ACHN (cell line): ENCODE measurements at places on chromosomes 11 and 22.

DNA sequence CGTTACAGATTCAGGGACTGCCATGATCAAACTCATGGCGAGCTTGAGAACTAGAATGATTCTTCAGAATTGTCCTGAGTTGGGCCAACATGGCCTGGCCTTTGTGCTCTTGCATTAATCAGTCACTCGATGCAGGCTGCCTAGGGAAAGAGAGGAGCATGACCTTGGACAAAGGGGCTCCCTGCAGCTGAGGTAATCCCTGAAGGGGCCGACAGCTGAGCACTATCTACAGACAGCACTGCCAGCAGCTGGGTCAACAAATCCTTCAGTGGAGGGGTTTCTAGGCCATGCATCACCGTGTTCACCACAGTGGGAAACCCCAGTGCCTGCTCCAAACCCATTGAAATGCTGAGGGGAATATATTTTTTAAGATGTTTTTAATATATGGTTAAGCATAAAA lies 159.5 kb upstream of the POU2AF2 start:
- no peak for DNase-seq

GRCh38 chr22:20194681-20195593 lies 44.1 kb upstream of the CCDC188 start:
- no peak for DNase-seq

GRCh38 chr11:1632053-1632714 lies 2.6 kb downstream of the KRTAP5-5 start:
- DNase-seq, result no peak

DNA sequence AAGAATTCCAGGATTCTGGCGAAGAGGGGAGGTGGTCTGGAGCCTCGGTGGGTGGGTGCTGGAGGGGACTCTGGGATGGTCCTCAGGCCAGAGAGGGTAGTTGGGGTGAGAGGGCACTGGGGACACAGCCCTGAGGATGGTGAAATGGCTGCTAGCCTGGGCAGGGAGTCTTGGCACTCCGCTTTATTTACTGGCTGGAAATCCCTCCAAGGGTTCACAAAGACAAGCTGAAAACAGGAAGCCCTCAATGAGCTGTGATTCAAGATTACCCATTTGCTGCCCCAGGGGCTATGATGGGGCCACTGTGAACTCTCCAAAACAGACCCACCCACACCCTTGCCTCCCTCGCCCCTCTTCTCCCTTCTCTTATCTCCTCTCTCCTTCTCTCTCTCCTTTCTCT lies 71.9 kb downstream of the FBXO7 start:
- no peak for DNase-seq

DNA sequence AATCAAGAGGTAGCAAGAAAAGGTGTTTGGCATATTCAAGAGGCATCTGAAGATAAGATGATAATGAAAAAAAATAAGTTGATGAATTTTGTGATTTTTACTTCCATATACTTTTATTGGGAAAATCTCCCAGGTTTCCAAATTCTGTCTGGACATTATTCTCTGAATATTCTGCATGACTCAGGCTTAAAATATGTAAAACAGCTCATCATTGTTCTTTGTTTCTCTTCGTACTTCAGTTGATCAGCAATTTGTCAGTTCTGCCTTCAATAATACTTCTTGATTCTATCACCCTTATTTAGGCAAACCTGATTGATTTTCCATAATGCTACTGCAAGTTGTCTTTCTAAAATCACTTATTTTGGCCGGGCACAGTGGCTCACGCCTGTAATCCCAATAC lies 30.2 kb downstream of the GTF2H1 start:
- no peak for DNase-seq

- no peak for DNase-seq
Measured at GRCh38 chr22:24201681-24202614, 20.7 kb downstream of the SUSD2 start.

DNA sequence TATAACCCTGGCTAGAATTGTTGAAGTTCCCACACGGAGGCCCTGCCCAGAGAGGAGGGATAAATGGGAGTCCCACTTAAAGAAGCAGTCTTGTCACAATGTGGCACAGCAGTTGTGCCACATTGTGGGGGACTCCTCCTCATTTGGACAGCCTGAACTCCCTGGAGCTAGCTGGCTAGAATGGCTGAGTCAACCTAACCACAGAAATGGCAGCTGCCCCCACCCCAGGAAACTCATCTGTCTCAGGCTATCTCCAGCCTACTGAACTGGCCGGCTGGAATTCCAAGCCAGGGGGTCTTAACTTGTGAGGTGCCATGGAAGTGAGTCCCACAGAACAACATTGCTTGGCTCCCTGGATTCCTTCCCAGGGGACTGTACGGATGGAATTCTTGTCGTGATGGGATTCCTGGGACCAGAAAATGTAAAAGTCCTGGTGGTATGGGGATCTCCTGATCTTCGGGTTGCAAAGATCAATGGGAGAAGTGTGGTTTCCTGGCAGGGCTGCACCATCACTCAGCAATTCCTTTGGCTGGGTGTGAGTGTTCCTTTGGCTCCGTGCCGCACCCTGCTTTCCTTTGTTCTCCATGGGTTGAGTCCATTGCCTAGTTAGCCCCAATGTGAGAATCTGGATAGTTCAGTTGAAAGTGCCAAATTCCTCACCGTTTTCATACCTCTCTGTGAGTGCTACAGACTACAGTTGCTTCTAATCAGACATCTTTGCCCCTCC lies 791.2 kb upstream of the FAT3 start:
- no peak for DNase-seq

DNA sequence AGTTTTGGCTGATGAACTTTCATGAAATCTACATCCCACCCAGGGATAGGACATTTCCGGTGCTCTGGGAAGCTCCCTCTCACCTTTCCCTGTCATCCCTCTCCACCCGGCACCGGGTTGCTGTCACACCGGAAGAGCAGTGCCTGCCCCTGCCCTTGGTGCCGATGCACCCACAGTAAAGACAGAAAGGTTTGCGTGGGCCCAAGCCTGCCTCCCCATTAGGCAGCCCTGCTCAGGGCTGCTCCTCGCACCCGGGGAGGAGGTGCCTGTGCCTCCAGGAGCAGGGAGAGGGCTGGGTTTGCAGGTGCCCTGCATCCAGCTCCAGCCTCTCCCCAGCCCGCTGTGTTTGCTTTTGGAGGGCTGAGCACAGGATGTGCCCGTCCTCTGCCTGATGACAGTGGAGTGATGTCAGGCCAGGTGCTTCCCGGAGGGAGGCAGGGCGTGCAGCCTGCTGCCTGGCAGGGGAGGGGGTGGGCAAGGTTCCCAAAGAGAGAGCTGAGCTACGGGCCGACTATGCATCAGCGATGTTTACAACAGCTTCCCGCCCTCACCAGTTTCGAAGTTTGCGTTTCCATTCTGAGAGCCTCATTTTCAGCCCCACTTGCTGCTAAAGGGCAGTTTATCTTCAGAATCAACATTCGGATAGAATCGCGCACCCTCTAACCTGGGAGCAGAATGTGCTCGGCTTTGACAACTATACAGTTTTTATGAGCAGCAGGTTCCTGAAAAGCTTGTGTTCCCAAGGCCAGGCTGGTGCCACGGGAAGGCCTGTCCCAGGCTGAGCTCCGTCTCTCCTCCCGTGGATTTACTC lies 83.2 kb upstream of the CLDN5 start:
- DNase-seq, result no peak

GRCh38 chr22:44963832-44964721 lies 45.7 kb downstream of the PHF21B start:
- no peak for DNase-seq

DNA sequence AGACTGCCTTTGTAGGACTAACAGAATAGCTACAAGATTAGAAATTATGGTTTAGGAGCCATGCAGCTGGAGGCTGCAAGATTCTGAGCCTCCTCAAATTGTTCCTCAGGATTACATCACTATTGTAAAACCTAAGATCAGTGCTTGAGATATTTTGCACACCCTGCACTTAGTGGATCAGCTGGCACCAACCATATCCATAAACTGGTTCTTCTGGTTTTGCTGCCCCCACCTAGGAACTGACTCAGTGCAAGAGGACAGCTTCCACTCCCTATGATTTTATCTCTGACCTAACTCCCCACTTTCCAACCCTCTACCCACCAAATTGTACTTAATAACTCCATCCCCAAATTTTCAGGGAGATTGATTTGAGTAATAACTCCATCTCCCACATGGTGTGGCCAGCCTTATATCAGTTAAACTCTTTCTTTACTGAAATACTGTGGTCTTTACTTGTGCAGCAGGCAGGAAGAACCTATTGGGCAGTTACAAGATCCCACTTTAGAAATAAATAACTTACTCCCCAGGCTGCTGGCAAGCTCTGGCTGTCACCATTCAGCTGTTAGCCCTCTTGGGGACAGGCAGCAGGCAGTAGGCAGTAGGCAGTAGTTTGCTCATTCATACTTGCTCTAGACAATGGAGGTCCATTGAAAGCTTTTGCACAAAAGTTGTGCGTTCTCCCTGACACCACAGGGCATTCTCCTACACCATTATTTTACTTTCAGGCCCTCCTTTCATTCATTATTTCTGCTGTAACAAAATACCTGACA lies 119.0 kb downstream of the SLC17A6 start:
- DNase-seq, result no peak

- no peak for DNase-seq
Measured at GRCh38 chr11:2540992-2541680, 96.3 kb downstream of the KCNQ1 start.

GRCh38 chr22:36154423-36154945 lies 6.1 kb downstream of the APOL3 start:
- no peak for DNase-seq

DNA sequence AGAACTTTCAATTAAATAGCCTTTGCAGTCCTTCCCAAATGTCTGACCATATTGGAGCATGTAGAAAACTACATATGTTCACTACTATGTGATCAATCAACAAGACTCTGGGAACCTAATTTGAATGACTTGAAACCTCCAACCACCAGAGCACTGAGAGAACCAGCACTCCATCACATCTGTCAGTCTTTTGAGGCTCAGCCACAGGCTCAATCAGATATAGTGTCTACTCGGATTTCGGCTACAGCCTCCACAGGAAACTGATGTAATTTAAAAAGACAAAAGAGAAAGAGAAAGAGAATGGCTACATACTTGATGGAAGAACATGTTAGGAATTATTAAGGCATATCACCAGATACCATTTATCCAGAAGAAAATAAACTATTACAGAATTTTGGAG lies 859.0 kb downstream of the FAM181B start:
- no peak for DNase-seq

- DNase-seq, result no peak
Measured at GRCh38 chr11:78651136-78651775, 76.6 kb upstream of the NARS2 start.

DNA sequence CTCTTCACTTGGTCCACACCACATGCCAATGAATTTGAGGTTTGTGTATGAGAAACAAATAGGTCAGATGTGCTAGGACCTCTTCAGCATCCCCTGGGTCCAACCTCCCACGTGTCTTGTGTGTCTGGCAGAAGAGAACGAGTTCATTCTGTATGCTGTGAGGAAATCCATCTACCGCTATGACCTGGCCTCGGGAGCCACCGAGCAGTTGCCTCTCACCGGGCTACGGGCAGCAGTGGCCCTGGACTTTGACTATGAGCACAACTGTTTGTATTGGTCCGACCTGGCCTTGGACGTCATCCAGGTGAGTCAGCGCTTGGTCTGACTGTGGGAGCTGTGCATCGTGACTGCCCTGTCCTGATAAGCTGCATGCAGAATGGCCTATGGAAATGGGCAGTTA lies 101.0 kb upstream of the SORL1-AS1 start:
- DNase-seq, result no peak

- DNase-seq, result no peak
Measured at GRCh38 chr11:110076371-110076965, 16.7 kb upstream of the ZC3H12C start.

DNA sequence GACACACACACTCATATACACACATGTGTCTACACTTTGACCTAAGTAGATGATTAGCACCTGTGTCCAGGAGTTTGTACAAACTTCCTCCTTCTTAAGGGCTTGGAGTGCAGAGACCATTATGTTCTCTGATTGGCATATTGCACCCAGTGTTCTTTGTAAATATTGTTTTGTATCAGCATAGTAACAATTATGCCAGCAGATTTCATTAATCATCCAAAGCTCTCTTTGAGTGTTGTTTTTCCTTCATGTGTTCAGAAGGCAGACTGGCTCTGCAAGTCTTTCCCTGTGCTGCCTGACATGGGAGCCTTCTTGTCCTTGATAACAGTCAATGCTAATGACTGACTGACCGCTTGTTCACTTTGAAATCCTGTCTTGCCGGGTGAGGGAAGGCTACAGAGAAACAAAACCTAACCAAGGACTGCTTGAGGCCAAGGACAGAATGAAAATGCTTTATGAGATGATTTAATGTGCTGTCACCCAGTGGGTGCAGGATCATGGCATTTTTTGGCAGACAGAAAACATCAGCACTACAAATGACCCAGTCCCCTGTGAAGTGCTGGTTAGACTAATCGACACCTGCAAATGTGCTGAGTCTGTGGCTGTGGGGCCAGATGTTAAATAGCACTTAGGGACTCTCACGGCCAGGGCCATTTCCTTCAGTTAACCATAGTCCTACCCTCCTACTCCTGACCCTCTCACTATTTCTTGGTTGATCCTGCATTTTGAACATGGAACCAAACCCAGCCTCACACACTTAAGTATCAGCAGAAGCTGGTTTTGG lies 6.6 kb upstream of the BARX2 start:
- no peak for DNase-seq

- no peak for DNase-seq
Measured at GRCh38 chr22:41106122-41106968, 14.0 kb downstream of the EP300 start.

GRCh38 chr11:103070142-103070541 lies 21.8 kb downstream of the DCUN1D5 start:
- DNase-seq, result no peak

DNA sequence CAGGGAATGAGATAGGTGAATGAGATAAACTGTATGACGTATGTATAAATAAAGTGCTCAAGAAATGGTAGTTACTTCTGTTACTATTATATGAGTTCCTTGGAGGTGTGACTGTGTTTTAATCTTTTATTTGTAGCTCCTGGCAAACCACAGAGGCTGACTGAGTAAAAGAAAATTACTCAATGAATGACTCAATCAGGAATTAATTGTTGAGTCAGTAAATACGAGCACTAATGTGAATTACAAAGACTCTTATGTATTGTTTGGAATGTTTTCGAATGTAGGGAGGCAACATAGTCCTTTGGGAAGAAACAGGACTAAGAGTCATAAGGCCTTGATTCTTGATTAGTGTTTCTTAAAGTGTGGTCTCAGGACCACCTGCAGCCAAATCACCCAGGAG lies 51.1 kb upstream of the BLID start:
- DNase-seq, result no peak

DNA sequence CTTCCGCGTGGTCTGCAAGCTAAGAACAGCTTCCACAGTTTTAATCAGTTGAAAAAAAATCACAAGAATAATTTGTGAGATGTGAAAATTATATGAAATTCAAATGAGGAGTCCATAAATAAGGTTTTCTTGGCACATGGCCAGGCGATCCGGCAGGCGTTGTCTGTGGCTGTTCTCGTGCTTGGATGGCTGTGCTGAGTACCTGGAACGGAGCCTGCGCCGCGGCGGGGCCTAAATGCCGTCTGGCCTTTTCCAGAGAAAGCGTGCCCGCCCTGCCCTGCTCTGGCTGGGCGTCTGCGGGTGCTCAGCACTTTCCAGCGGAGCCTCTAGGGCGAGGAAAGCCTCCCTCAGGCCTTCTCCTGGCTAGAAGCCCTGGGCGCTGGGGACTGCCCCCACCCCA lies 41.8 kb downstream of the OSBPL5 start:
- DNase-seq, result no peak
